NCI-H2029 (cell line): ENCODE measurements at places on chromosomes 11 and 22.
A peak's percentile ranks its signal among the peaks of the same experiment; 100 is the strongest.

DNA sequence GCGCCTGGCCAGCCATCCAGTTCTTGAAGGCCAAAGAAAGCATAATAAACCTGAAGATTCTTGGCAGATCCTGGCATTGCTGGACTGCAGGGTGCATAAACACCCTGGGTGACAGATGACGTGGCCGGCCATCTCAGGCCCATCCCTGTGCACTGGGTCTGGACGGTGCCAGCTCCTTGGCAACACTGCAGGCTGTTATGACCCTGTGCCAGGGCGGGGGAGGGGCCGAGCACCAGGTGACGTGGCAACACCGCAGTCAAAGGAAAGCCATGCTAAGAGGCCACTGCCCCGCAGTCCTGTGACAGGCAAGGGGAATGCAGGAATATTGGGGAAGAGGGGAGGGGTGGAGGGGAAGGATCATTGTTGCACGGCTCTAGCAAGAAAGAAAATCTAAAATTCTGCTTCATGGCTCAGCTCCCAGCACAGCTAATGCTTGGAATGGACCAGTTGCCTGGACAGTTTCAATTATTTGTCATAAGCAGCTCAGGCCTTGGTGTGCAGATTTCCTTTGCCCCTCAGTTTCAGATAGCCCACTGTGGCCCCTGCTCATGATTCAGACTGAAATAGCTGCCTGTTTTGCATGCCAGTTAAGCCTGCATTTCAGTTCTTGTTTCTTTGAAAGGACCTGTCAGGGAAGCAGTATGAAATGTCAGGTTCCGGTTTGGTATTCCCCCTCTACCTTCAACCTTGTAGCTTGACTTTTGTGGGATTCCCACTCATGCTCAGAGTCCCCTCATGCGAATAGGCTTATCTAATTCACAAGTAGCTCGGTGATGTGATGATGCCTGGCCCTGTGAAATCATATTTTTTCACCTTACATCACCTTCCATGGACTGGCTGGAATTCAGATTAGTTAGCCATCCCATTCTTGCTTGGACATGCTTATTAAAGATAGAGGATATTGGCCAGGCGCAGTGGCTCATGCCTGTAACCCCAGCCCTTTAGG, 29.7 kb upstream of the DDX6 start:
- peak; percentile 78 for DNase-seq

GRCh38 chr22:20442485-20443284, 5.1 kb upstream of the SCARF2 start:
- DNase-seq, result no peak

- DNase-seq, result no peak
These were observed 113.8 kb downstream of the CADM1 start for GRCh38 chr11:115390441-115390840.

DNA sequence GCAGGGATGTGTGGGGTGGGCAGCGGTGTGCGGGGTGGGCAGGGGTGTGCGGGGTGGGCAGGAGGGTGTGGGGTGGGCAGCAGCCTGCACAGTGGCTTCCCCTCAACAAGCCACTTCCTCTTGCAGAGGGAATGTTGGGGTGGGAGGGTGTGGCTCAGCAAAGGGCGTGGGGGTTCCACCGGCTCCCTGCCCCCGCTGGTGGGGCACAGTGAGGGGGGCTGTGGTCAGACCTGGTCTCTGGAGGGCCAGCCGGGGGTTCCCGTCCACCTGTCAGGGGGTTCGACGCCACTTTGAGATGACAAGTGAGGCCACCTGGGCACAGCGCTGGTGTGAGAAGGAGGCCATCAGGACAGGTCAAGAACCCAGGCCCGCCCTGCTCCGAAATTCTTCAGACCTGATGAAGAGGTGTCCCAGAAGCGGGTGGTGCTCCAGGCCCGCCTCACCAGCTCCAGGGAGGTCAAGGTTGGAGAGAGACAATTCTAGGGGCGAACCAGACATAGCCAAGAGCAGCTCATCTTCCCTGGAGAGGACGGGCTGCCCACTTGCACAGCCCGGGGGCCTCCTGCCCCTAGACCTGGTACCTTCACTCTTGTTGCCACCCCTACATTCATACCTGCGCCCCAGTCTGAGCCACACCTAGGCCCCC, 1.3 kb downstream of the C11orf21 start:
- DNase-seq, result no peak

DNA sequence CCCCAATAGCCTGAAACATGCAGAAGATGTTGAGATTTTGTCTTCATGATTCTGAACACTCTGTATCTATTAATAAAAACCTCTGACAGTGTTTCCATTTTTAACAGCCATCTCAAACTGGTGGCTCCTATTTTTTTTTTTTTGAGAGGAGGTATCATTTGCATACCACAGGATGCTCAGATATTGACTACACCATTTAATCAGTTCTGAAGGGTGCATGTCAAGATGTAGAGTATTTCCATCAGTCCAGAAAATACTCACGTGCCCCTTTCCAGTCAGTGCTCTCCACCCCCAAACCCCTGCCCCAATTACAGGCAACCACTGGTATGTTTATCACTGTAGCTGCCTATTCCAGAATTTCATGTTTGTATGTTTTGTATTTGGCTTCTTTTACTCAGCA, 85.3 kb upstream of the SORL1-AS1 start:
- no peak for DNase-seq

DNA sequence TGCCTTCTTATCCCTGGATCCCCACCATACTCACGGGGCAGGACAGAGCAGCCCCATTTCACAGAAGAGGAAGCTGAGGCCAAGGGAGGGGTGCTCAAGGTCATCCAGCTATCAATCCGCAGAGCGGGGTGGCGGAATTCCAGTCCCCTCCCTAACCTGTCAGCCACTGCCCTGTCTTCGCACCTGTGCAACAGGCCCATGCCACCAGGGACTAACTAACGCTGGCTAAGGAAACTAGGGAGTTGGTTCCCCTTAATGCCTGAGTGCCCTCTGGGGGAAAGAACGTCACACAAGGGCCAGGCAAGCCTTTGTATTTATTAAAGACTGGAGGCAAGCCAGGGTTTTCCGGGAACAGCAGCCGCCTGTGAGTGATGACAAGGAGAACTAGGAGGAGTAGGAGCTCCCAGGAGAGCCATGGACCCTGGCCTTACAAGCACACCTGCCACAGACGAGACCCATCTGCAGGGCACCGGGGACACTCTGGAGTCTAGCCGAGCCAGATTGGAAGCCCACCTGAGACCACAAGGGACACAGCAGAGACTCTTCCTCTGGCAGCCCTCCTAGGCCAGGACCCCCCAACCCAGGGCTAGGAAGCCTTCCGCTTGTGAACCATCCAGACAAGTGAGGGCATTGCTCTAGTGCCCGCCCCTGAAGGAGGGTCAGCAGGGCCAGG, 64.4 kb downstream of the MYH9 start:
- DNase-seq, result no peak

DNA sequence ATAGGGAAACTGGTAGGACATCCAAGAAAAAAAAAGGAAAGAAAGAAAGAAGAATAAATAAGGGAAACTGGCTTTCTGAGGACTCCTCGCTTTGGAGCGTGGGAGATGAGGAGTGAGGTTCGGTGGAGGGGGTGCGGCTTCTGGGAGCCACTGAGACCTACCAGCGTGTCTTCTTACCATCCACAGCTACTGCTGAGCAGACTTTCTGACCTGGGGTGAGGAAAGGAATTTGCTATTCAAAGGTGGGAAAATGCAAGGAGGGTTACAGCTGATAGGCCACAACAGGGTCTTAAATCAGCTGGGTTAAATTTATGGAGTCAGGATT, 488 bp upstream of the SELENOM start:
- no peak for DNase-seq

GRCh38 chr11:12390687-12391110, 13.3 kb downstream of the PARVA start:
- DNase-seq, result no peak

DNA sequence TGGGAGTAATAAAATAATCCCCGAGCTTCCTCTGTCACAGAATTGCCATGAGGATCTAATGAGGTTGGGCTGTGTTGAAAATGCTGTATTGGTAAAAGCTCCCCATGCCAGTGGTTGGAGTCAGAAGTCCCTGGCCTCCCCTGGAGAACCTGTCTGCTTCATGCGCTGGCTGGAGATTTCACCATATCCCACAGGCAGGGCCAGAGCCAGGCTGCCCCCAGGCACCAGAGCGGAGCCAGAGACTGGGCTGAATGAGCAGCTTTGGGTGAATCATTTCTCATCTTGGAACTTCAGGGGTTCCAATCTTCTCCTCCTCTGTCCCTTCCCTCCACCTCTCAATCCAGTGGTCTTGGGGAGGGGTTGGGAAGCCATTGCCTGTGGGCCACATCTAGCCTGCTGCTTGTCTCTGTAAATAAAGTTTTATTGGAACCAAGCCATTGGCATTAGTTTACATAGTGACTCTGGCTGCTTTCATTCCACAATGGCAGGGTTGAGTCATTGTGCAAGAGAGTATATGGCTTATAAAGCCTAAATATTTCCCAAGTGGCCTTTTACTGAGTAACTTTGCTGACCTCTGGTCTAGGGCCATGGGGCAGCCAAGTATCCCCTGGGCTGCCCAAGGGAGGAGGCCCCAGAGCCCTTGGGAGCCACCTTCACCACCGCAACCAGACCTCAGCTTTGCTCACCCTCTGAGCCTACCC, 35.2 kb downstream of the LRRC10B start:
- peak; percentile 39 for DNase-seq

GRCh38 chr11:115918576-115918975, 414.4 kb upstream of the CADM1 start:
- DNase-seq, result no peak

DNA sequence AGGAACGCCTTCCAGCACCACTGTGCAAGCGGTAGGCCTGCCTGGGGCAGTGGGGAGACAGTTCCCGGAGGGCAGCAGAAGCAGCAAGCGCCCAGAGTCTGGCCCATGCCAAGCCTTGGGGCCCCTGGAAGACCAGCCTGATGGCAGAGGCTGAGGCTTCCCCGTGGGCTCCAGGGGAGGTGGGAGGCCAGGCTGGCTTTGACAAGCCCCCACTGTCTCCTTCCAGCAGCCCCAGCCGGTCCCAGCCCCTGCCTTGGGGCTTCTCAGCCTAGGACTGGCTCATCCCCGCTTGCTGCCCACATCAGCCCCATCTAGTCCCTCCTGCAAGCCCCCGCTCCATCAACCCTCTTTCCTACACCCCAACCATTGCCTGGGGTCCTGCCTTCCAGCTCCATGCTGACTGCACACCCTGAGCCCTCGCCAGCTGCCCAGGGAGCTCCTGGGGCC, 46.7 kb downstream of the IGF2 start:
- no peak for DNase-seq

DNA sequence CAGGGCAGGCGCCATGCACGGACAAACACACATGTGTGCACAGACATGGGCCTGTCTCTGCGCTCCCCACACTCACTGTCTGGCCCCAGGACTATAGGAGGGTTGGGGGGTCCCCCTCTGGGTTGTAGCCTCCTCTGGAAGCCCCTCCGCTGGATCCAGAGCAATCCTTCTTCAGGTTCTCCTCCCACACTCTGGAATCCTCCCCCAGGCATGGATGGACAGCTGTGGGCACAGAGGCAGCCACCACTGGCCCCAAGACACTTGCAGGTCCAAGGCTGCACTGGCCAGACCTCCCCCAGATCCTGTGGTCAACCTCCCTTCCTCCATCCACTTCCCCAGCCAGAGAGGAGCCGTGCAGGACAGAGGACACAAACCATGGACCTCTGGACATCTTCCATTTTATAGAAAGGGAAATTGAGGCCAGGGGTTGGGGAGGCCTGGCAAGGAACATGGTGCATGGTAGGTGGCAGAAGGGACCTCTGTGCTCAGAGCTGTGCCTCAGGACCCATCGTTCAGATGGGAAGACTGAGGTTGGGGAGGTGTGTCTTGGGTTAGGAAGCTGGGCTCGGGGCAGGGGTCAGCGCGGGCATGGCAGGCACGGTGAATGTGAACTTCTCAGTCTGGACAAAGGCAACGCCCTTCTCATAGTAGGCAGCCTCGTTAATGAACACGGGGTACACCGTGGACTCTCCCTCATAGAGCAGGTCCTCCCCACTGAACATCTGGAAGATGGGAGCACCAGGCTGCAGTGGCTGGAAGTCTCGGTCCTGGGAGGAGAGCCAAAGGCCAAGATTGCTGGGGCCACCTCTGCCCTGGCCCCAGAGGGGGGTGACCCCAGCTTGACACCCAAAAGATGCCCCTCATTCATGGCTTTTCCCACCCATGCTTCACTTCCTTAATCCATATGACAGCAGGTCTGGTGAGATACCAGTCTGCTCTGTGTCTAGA, 2.9 kb upstream of the TBX10 start:
- DNase-seq, result no peak

GRCh38 chr11:69075421-69076128, 26.8 kb downstream of the TPCN2 start:
- DNase-seq, result no peak
